ENCODE measurements at places on chromosomes 3 and 15.

GRCh38 chr15:73341886-73342600 lies 26.7 kb downstream of the HCN4 start:
- no peak for DNase-seq

DNA sequence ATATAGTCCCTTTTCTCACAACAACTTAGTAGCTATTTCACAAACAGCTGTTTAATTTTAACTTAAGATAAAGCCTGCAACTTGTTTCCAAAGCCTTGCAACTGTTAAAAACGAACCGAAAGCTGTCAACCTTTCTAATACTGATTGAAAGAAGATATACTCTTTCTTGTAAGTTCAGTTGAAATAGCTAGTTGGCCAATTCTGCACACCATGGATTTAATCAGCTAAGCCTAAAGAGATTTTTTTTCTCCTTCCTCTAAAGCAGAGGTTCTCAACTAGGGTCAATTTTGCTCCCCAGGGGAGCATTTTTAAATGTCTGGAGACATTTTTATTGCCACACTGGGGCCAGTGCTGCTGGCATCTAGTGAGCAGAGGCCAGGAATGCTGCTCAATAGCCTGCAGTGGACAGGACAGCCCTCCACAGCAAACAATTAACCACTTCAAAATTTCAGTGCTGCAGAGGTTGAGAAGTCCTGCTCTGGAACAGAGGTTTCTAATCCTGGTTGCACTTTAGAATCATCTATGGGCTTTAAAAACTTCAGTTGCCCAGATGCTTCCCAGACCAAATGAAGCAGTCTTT lies 26.2 kb downstream of the MINDY4B start:
- DNase-seq = no peak

DNA sequence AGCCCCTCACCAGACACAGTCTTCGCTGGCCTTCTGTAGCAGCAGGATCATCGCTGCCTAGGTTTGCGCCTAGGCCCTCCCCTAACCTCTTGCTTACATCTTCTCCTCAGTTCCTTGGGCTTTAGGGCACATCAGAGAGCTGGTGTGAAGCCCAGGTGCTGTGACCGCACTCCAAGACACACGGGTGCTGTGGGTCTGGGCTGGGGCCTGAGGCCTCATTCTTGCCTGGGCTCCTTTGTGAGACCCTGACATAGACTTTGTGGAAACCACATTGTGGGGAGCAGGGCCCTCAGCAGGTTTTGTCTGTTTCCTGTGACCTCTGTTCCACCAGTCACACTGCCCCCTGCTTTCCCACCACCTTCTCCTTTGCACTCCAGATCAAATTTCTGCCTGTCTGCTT lies 8.0 kb downstream of the AMIGO3 start:
- no peak for DNase-seq

GRCh38 chr3:65013053-65013452 lies 325.3 kb upstream of the ADAMTS9 start:
- no peak for DNase-seq

DNA sequence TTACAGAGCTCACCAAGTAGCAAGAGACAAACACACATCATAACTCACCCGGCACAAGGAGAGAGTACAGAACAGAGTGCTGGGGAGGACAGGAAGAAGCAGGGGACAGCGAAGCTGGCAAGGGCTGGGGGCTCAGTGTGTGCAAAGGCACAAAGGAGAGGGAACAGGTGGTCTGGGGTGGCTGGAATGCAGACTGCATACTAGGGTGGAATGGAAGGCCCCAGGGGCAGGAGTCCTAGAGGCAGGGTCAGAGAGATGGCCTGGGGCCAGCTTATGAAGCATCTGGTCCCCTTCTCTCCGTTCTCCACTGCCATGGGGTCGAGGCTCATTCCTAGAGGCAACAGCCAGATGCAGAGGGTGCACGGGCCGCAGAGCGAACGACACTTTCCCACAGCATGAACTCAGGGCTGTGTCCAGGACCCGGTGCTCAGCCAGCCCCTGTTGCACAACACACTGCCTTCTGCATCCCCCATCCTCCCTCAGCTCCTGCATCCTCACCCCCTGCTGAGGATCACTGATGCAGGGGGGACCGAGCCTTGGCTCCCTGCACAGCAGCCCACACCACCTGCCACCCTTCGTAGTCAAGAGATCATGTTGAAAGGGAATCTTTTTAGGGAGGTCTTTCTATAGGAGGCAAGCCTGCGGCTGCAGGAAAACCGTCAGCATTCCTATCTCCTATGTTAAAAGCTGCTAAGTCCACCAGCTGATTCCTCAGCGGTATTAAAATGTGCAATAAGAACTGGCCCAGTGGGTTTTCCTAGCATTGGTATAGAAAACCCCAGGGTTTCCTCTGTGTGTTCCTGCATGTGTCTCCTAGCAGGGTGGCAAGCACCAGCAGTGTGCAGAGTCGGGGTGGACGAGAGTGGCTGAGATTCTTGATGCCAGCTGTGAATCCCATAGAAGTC lies 293.5 kb downstream of the UACA start:
- DNase-seq = no peak

DNA sequence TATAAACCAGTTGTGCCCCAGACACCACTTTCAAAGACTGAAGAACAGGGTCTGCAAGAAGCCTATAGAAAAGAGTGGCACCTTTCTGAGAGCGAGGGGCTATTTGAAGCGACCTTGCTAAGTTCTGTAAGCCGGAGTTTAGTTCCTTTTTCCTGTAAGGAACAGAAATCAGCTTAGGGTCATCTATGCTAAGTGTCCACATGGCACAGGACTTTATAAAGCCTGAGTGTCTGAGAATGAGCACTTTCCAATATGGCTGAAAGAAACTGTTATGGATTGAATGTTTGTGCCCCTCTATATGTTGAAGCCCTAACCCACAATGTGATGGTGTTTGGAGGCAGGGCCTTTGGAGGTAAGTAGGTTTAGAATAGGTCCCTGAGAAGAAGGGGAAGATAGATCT lies 4.0 kb upstream of the A4GNT start:
- no peak for DNase-seq

DNA sequence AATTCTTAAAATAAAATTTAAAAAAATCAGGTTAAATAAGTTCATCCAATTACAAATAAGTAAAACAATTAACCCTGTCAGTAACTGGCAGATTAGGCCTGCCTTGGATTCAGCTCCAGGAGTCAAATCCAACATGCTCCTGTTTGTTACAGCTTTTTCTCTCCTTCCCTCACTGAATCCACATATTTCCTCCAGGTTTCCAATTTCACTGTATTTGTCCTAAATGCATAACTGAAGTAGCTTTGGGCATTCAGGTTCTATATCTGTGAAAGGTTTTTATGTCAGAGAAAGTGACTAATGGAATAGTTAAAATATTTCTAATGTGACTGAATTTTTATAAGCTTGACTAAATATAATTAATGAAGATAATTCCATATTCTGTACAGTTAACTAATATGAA lies 79.7 kb downstream of the IFT80 start:
- DNase-seq = no peak

- DNase-seq = peak; percentile 23
Measured at GRCh38 chr3:43638594-43639447, 17.0 kb upstream of the ANO10 start.

- no peak for DNase-seq
Measured at GRCh38 chr3:43288850-43289249, 2.5 kb downstream of the SNRK start.

GRCh38 chr3:132405188-132405587 lies 12.1 kb upstream of the DNAJC13 start:
- DNase-seq = peak; percentile 24

DNA sequence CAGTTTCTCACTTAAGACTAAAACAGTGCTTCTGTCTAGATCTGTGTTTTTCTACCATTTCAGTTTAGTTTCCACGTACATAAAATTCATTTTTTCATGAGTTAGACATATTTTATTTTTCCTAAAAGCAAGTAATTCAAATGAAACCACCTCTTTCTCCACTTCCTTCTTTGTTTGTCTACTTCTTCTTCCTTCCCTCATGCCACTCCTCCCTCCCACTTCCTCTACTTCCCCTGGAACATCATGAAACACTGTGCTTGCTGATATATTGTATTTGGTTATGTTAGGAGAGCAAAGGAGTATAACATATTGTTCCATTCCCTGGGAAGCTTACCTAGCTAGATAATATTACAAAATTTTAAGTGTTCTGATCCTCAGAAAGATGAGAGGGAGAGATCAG lies 36.7 kb upstream of the GOLGA8B start:
- DNase-seq = no peak

GRCh38 chr3:139119331-139120025 lies 74.8 kb upstream of the PRR23C start:
- DNase-seq = no peak

- no peak for DNase-seq
Measured at GRCh38 chr3:152578769-152579168, 256.2 kb upstream of the P2RY1 start.

GRCh38 chr3:69031635-69032034 lies 18.2 kb upstream of the EOGT start:
- no peak for DNase-seq

- DNase-seq = no peak
Measured at GRCh38 chr15:65916041-65916663, 46.9 kb downstream of the RAB11A start.

GRCh38 chr3:100463646-100464155 lies 28.7 kb upstream of the TMEM45A start:
- no peak for DNase-seq

DNA sequence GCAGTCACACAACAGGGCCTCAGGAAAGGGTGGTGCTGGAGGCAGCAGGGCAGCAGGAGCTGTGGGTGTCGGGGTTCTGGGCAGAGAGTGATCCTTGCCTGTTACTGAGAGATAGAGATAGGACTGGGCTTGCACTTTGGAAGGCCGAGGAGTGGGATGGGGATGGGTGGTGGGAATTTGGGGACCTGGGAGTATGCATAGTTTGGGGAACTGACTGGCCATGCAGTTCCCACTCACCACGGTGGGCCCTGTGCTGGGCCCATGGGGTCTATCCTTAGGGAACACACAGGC lies 192.5 kb upstream of the LINGO1 start:
- no peak for DNase-seq

DNA sequence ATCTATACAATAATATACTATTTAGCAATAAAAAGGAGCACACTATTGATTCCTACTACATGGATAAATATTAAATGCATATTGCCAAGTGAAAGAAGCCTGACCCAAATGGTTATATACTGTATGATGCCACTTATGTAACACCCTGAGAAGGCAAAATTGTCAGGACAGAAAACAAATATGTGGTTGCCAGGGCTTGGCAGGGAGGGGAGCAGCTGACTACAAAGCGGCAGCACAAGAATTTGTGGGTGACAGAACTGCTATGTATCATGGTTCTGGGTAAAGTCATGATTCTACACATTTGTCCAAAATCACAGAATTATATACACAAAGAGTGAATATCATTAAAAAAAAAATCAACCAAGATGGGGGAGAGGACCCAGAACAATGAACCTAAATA lies 22.5 kb downstream of the TBC1D2B start:
- DNase-seq = no peak

GRCh38 chr15:99426431-99427105 lies 139.2 kb upstream of the MEF2A start:
- DNase-seq = no peak

DNA sequence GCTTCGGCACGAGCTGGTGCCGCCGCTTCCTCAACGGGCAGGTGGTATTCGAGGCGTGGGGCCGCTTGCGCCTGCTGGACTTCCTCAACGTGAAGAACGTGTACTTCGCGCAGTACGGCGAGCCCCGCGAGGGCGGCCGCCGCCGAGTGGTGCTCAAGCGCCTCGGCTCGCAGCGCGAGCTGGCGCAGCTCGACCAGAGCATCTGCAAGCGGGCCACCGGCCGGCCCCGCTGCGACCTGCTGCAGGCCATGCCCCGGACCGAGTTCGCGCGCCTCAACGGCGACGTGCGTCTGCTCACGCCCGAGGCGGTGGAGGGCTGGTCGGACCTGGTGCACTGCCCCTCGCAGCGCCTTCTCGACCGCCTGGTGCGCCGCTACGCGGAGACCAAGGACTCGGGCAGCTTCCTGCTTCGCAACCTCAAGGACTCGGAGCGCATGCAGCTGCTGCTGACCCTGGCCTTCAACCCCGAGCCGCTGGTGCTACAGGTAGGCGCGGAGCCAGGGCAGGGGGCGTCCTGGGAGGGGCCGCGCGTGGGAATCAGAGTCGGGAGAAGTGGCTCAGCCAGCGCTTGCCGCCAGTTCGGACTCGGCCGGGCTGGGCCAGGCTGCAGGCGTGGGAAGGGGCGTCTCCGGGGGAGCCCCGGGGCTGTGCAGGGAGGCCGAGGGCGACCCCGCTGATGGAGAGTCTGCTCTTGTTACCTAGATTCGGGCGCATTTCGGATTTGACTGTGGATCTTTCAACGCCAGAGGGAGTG lies 1.1 kb downstream of the DIPK2A start:
- peak; percentile 67 for DNase-seq

- DNase-seq = no peak
Measured at GRCh38 chr3:39273119-39273518, 6.7 kb downstream of the CX3CR1 start.

DNA sequence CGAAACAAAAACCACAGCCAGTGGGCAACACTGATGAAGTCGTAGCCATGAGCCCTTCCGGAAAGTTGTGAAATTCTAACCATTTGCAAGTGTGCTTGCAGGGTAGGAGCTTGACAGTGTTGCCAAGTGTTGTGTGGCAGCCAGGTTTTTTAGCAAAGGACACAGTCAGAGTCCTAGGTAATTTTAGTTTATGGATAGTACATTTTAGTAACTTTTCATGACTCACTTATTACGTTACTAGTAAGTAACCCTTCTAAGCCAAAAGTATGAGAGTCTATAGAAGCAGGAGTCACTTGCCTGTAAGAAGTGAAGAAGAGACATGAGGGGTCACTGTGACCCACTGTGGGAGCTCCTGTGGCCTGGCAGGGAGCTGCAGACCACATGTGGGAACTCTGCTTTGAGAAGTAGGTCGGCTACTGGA lies 54.8 kb upstream of the ADPGK start:
- DNase-seq = peak; percentile 52

DNA sequence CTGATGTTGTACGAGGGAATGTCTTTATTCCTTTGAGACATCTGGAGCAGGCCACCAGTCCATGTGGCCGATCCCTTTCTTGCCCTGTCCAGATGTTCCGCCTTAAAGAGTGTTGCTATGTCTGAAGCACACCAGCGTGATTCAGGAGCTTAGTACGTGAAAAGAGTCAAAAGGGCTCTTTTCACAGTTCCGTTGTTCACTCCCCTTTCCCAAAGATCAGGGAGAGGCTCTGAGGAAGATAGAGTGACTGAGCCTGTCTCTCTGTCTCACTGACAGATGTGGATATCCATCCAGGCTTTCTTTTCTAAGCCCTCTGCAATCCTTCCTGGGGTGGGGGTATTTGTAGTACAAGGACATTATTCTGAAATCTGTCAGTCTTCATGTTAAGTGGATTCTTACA lies 262.5 kb upstream of the LRTM1 start:
- DNase-seq = peak; percentile 67

GRCh38 chr15:85289677-85290365 lies 90.6 kb upstream of the AKAP13 start:
- DNase-seq = peak; percentile 80

- no peak for DNase-seq
Measured at GRCh38 chr15:27479296-27480140, 508.5 kb downstream of the GABRG3 start.

DNA sequence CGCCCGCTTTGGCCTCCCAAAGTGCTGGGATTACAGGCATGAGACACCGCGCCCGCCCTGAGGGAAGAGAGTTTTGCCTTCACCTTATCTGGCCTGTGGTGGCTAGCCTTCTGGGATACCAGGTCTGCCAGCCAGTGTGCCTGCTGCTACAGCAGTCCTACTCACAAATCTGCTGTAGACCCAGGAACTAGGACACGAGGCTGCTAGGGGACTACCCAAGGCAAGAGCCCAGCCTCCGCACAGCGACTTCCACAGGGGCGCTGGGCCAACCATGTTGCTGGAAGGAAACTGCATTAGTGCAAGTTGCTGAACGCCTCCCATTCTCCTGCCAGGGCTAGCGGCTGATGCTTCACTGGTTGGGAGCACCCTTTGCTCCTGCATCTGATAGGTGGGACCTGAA lies 53.7 kb downstream of the DHX30 start:
- DNase-seq = peak; percentile 4

- DNase-seq = no peak
Measured at GRCh38 chr3:87201727-87202126, 25.4 kb upstream of the CHMP2B start.
